RCC 7860 (cell line): ENCODE measurements at places on chromosomes 1 and 21.

DNA sequence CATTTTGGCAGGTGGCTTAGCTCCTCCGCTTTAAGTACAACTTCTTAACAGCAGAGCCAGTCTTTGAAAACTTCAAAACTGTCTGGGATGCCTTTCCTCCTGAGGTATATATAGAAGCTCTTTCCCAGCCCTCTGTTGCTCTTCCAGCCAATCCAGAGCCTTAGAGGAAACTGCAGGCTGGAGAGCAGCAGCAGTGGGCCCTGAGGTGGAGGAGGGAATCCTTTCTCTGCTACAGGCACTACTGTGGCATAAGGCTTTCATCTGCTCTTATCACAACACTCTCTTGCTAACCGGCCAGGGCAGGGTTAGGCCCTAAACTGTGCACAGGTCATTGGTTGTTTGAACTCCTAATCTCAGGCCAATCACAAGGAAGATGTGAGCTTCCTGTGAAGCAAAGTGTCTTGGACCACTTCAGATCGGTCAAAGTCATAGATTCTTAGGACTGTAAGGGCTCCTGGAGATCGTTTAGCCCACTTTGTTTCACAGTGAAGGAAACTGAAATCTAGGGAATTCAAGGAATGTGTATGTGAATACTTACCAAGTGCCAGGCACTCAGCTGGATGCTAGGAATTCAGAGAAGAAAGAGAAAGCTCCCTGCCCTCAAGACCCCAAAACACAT is at the start of gene RGS5:
Gene RGS5 (minus strand): TSS at position 84 of the 619 bp plus-strand sequence. CDS start 81 bp downstream, at position 3.
- no peak for DNase-seq

DNA sequence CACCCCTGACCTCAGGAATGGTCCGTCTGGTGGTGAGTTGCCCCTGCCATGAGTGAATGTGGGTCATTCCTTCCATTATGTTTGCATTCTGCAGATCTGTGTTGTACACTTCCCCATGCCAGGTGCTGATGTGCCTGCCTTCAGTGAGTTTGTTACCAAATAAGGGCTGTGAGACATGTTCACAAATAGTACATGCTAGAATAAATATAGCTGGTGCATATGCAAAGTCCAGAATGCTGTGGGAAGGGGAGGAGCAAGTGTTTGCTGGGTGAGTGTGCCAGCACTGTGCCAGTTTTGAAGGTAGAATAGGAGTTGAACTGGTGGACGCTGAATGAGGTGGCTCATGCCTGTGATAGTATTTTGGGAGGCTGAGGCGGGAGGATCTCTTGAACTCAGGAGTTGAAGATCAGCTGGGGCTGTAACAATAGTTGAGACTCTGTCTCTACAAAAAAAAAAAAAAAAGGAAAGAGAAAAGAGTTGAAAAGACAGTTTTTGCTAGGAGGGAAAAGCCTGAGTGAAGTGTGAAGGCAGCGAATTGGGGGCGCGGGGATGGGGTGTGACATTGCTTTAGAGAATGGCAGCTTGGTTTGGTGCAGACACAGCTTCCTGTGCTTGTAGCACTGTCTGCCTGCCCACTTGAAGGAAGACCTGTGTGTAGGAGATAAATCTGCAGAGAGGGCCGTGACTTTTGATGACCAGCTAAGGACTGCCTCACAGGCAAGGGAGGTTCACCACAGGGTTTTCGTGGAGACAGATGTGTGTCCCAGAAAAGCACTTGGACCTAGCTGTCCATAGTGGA is 61.1 kb downstream of the LGR6 start:
- no peak for DNase-seq

- DNase-seq = no peak
Observed at GRCh38 chr21:46128933-46129571, 26.3 kb downstream of the FTCD start.

DNA sequence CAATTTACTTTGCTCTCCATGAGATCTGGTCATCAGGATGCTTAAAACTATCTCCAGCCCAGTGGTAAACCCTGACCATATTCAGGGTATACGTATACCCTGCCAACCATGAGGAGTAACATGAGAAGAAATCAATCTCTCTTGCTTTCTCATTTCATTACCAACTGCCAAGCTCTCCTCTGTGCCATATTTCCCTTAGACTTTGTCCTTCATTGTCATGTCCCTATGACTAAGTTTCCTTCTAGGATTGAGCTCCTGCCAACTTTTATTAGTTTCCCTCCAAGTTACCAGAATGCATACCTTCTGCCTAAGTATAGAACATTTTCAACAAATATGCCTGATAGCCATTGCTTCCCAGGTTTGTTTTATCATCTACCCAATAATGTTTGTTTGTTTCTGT is 1113.9 kb upstream of the B3GALT2 start:
- DNase-seq = no peak

GRCh38 chr1:242523719-242524570 is 552 bp downstream of the PLD5 start:
- no peak for DNase-seq

GRCh38 chr1:17636612-17637011 is 97.1 kb downstream of the ARHGEF10L start:
- peak; percentile 29 for DNase-seq
